Activated CD8-positive, alpha-beta T cell treated with anti-CD3 and anti-CD28 coated beads for 36 hours (primary cell): ENCODE measurements at places on chromosomes 7 and 10. TPM values are rescaled to one million over a fixed set of nuclear protein-coding genes. Genes with fewer than 3 reads are reported as not detected.
A peak's percentile ranks its signal among the peaks of the same experiment; 100 is the strongest.

Gene NRF1
- total RNA-seq: 23.9 TPM

Gene SLC39A12
- total RNA-seq: not detected

Gene ITGA8
- total RNA-seq: not detected

Gene C7orf57
- 0.74 TPM for total RNA-seq

Gene NODAL
- total RNA-seq: not detected

Gene PRKCQ
- 46.3 TPM for total RNA-seq

DNA sequence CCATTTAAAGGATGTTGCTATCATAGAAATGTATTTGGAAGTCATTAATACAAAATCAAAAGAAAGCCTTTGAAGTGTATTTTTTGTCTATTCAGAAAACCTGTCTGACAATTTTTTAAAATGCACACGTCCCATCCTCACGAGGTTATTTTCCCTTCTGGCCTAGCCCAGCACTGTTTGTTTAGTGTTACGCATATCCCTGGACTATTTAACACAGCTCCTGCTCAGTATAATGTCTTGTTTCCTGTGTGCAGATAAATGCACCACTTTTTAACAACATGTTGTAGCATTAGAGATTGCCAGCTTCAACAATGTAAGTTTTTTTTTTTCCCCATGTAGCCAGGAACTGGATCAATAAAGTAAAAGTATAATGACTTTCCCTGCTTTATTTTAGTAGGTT, 102.6 kb upstream of the SFMBT2 start:
- DNase-seq: no peak

DNA sequence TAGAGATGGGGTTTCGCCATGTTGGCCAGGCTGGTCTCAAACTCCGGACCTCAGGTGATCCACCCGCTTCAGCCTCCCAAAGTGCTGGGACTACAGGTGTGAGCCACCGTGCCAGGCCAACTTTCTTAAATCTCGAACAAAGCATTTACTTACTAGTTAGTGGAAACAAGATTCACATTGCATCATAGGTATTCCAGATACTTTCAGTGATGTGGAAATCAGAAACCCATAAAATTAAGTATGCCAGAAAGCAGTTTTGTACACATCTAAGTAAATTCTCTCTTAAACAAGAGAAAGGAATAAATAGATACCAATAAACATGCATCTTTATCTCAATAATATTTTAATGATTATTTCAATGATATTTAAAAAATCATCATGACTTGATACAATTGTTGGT, 75.5 kb downstream of the DGKI start:
- no peak for DNase-seq

GRCh38 chr7:26916336-26916735, 51.9 kb upstream of the SKAP2 start:
- DNase-seq: no peak

GRCh38 chr10:28479425-28479865, 53.5 kb upstream of the WAC start:
- no peak for DNase-seq

DNA sequence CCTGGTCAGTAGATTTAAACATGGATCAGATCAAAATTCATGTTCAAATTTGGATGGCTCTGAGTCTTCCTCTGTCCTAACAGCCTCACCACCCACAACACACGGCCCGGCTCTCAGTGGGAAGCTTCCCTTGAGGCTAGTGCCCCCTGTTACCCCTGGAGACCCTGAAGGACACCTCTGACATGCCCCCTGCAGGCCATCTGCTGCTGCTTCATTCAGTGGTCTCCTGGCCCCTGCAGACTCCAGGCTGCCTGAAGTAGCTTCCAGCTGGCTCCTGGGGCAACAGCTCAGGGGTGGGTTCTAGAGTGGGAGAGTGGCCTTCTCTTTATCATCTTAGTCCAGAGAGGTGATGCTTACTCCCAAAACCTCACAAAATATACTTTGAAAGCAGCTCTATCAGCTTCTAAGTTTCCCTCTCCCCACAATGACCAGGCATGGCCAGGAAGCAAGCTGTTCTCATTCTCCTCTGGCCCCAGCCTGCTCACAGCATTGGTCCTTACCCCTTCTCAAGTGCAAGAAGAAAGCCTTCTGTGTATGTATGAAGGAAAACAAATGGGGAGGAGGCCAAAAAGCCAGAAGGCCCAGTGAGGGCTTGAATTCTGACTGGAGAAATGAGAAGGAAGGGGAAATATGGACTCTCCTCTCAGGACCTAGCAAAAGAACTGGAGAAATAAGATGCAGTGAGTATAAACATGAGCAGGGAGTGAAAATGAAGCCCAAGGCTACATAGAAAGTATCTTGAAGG, 189.6 kb upstream of the INHBA start:
- peak; percentile 34 for DNase-seq

DNA sequence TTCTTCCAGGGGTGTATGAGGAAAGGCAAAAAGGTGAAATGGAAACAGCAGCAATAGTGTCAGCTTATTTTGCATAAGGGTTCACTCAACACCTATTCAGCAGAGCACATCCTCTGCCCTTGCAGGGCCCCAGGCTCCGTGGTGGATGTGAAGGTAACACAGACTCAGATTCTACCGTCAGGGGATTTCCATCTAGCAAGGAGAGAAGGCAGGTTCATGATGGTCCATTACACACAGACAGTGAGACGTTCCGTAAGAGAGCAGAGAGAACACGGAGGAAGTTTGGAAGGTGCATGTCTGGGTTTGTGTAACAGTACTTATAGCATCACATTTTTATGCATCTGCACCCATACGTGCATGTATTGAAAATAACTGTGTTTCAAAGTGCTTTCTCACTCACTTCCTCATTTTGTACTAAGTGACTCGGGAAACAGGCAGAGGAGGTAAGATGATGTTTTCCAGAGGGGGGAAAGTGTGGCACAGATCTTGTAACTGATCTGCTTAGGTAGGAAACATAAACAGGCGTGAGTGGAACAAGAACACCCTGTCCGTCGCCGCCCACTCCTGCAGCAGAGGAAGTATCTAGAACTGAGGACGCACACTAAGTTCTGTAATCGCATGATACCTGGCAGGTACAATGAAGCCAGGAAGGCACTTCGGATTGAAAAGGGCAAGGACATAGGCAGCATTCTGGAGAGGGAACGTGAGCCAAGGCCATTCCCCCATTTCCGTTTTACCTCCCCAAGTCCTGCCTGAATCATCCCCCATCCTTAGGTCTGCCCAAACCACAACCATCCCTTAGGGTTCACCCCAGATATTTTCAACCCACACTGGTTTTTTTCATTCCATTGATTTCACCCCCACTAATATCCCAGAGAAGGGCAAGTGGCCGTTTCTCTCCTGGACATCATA, 1.0 kb upstream of the ENO4 start:
- peak; percentile 48 for DNase-seq

DNA sequence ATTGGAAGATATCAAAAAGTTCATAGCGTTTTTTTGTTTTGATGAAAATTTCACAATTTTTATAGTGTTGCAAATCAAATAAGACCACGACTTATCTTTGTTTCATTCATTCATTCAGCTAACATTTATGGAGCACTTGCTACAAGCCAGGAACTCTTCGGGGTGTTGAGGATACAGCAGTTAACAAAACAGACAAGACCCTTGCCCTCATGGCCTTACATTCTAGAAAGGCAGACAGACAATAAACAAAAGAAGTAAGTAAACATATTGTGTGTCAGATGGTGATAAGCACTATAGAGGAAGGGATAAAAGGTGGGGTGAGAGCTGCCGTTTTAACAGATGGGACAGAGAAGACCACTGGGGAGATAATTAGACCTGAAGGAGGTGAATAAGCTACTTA, 41.6 kb upstream of the GSAP start:
- DNase-seq: no peak

DNA sequence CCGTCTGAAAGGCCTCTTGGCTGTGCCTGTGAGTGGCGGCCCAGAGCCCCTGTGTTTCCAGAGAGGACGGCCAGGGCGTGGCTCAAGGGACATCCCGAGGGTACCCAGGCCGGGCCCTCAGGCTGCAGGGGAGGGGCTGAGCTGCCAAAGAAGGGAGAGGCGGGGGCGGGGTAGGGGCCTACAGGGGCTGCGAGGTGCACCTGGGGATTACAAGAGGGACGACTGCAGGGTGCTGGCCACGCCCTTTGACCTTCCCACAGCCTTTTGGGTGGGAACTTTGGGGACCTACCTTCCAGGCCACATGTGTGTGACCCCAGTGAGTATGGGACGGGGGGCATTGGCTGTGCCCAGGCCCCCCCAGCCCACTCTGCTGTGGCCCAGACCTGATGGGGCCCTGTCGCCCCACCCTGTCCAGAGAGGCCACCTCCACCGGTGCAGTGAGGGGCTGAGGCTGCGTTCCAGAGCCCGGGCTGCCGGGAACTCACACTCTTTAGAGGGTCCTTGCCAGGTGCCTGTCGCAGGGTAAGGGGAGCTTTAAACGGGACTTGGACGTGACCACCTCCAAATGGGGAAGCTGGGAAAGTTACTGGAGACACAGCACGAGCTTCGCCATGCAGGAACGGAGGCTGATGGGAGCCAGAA, 19.0 kb upstream of the NKX6-2 start:
- no peak for DNase-seq

DNA sequence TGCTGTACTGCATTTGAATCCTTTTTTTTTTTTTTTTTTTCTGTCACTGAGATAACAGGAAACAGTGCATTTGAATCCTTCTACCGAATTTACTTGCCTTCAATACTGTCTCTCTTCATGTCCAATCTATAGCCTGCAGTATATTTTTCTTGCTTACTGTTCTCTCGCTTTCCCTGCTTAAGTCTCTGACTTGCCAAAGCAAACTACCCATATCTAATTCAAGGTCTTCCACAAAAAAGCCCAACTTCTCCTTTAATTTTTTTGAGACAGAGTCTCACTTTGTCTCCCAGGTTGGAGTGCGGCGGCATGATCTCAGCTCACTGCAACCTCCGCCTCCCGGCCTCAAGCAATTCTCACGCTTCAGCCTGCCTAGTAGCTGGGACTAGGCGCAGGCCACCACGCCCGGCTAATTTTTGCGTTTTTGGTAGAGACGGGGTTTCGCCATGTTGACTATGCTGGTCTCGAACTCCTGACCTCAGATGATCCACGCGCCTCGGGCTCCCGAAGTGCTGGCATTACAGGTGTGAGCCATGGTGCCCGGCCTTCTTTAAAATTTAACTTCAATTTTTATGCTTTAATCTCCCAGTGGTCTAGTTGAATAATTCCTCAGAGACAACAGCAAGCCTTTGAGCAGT, 882 bp downstream of the PDCD11 start:
- DNase-seq: no peak

DNA sequence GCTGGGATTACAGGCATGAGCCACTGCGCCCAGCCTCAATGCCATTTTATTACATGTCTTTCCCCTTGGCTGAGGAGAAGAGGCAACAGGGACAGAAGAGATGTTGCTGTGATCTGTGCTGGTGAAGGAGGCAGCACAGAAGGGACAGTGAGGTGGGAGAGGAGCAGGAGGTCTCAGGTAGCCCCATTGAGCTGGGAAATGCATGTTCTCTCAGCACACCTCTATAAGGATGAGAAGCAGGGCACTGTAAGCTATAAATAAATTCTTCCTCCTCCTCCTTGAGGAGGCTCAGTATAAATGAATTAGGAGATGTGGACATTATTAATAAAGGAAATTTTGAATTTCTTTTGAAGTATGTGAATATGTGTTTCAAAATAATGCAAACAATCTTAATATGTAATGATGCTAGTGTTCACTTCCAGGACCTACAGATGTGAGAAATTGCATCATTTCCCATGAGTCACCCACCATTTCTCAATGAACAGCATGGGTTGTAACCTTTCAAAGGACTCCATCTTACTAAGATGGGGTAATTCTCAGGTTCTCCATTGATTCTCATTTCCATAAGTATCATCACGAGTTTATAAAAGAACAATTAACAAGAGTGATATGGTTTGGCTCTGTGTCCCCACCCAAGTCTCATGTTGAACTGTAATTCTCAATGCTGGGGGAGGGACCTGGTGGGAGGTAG, 88.9 kb upstream of the ODAD2 start:
- peak; percentile 42 for DNase-seq

GRCh38 chr10:108039821-108040584, 875.5 kb upstream of the SORCS1 start:
- DNase-seq: no peak

GRCh38 chr7:106045586-106045985, 66.5 kb downstream of the SYPL1 start:
- no peak for DNase-seq

GRCh38 chr7:12287901-12288300, 76.8 kb downstream of the TMEM106B start:
- no peak for DNase-seq

GRCh38 chr7:130831322-130831721, 97.3 kb upstream of the KLF14 start:
- DNase-seq: no peak

DNA sequence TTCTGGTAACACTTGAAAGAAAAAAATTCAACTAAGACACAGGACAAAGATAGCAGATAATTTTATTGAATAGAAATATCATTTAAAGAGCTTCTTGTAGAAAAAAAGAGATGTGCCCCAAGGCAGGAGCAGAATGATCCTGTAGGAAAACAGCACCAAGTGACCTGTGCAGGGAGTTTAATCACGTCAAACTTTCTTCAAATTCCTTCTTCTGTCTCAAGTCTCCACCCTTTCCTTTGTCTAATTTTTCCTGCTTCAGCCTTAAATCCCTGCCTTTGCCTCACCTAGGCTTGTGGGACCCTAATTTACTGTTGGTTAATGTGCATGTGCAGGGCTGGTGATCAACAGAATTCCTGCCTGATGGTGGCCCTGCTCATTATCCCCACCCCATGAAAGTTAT, 481.4 kb downstream of the IPMK start:
- no peak for DNase-seq

- DNase-seq: no peak
Measured at GRCh38 chr10:111481261-111481826, 404.5 kb downstream of the ADRA2A start.

DNA sequence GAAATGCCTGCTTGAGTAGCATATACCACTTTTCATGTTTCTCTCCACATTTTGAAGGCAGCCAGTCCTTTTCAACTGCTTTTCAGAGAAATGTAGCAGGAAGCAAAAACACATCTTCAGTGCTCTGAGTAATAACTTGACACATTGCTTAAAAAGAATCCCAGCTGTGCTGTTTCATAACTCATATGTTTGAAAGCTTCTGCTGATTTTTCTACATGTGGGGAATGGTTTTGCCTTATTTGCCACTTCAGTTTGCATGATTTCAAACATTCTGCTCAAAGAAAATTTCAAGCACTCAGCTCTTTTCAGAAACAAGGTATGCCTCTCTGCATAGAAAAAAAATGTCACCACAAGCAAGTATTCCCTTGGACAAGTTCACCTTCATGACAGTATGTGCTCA, 732.8 kb downstream of the POM121L12 start:
- no peak for DNase-seq
